ENCODE measurements at places on chromosomes 1 and 21. TPM values are rescaled to one million over a fixed set of nuclear protein-coding genes. Genes with fewer than 3 reads are reported as not detected.

The COL8A2 gene
- total RNA-seq = 5.8 TPM

The SLC44A5 gene
- total RNA-seq = not detected

The EFNA3 gene
- total RNA-seq = 0.52 TPM

The TBX19 gene
- total RNA-seq = 0.55 TPM

The LCE1B gene
- total RNA-seq = not detected

The LRRC8B gene
- 0.19 TPM for total RNA-seq

GRCh38 chr1:154483941-154484803 lies 17.8 kb upstream of the TDRD10 start:
- DNase-seq = peak; percentile 48

DNA sequence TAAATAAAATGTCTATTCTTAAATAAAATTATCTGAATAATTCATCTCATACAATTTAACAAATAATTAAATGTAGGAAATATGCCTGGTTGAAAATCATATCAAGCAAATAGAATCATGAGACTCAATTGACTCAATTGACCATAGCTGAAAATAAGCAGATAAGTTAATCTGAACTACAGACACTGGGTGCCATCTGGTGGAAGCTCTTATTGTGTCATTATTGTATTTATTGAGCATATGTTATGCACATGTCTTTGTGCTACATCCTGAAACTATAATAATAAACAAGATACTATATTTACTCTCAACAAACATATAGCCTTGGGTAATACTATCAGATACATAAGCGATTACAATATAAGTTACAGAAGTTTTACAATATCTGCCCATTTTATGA lies 41.0 kb downstream of the BRINP3 start:
- no peak for DNase-seq

DNA sequence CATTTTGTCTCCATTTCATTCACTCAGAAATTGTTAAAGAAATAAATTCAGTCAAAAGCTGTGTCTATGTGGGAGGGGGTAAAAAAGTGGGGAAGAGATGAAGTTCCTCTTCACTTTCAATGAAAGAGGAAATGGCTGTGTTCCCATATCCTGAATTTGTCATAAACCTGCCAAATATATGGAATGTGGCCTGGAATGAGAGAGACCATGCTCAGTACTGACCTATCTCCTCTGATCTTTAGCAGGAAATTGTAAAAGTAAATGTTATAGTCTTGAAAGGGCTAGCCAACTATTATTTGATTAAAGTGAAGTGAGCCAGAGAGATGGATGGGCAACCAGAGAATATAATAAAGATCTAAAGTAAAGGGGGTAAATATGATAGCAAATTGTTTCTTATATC lies 130.3 kb upstream of the C21orf91 start:
- no peak for DNase-seq

GRCh38 chr21:28410256-28410655 lies 582.4 kb downstream of the LTN1 start:
- no peak for DNase-seq
